Osteocyte (in vitro differentiated cells): ENCODE measurements at places on chromosomes 16 and 17. TPM values are rescaled to one million over a fixed set of nuclear protein-coding genes. Genes with fewer than 3 reads are reported as not detected.

TEKT3 gene
- not detected in 2 replicates for total RNA-seq

SPIRE2 gene
- total RNA-seq = 4.1 and 4.6 TPM in 2 replicates

DNA sequence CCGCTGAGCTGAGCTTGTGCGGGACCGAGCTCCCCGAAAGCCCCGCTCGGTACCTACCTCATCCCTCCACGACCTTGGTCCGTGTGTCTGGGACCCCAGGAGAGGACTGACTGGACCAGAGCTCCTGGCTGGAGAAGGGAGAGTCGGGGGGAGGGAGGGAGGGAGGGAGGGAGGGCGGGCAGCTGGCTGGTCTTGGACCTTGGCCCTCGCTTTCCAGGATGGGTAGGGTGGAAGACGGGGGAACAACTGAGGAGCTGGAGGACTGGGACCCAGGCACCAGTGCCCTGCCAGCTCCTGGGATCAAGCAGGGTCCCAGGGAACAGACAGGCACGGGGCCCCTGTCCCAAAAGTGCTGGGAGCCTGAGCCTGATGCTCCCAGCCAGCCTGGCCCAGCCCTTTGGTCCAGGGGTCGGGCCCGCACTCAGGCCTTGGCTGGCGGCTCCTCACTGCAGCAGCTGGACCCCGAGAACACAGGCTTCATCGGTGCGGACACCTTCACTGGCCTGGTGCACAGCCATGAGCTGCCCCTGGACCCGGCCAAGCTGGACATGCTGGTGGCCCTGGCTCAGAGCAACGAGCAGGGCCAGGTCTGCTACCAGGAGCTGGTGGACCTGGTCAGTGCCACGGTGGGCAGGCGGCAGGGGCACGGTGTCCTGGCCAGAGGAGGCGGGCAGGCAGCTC is 553 bp downstream of the RHBDL1 start:
- no peak for DNase-seq

RAMP2 gene
- total RNA-seq = 1.6 and 2.4 TPM in 2 replicates

MYH11 gene
- total RNA-seq = 1.9 and 2.0 TPM in 2 replicates

DNA sequence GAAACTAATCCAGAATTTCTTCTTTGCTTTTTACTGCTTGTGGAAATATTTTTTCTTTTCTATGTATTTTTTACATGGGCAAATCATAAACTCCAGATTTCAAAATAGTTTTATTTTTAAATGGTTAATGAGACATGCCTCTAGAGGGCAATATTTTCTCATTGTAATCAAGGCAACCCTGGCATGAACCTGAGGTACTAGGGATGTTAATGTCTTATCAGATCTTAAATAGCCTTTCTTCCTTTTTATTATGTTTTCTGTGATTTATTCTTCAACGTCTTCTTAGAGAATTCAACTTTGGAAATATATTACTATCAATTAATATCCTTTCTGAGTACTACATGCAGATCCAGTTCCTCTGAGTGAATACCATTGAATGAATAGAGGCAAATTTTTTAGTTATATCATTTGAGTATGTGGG is 324.7 kb downstream of the BCAS3 start:
- DNase-seq = no peak

DNA sequence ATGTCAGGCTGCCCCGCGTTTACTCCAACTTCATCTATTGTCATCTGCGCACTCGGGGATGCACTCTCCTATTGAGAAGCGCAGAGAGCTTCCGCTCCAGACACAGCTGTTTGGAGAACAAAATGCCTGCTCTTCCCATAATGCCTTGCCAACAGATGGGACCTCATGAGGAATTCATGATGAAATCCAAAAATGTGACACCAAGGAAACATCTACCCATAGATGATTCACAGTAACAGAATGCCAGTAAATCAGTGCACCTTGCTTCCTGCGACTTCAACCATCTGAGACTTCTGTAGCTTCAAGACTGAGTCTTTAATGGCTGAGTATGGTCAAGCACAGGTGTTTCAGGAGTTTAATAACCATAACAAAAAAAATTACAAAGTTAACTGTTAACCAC is 1144.9 kb upstream of the GOT2 start:
- no peak for DNase-seq

NOL3 gene
- 15.8 and 22.8 TPM in 2 replicates for total RNA-seq

CTRB1 gene
- total RNA-seq = not detected in 2 replicates

TBC1D16 gene
- 45.2 and 45.9 TPM in 2 replicates for total RNA-seq

- DNase-seq = no peak
Measured at GRCh38 chr16:47731252-47731651, 270.1 kb downstream of the PHKB start.

GRCh38 chr16:31842864-31843263 is 30.7 kb upstream of the ZNF267 start:
- DNase-seq = no peak

- no peak for DNase-seq
Measured at GRCh38 chr16:11418506-11418905, 73.2 kb downstream of the RMI2 start.

GGA2 gene
- total RNA-seq = 59.7 and 64.6 TPM in 2 replicates

DNA sequence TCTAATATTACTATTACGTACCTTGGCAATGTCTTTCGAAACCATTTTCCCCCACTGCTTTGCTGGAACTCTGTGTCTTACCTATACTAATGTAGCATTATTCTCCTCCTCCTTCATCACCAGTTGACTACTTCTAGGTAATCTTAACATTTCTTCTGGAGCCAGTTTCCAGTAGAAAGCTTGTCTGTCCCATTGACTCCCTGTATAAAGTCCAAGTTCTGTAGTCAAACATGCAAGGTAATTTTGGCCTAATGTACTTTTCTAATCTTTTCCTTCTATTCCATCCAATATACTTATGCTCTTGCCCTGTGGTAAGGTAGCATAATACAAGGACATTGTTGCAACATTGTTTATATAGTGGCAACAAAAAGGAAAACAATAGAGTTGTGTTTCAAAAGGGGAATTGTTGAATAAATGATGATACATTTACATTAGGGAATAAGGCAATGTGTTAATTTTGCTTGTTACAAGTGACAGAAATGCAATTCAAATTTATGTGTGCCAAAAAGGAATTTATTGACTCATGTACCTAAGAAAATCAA is 27.9 kb downstream of the OMG start:
- DNase-seq = no peak

CLUH gene
- total RNA-seq = 47.0 and 49.4 TPM in 2 replicates
